Stimulated activated CD4-positive, alpha-beta T cell treated with anti-CD3 and anti-CD28 coated beads, Interleukin-4, amount 100 ng/mL, for 1 hour (primary cell): ENCODE measurements at places on chromosomes 13 and 19.

DNA sequence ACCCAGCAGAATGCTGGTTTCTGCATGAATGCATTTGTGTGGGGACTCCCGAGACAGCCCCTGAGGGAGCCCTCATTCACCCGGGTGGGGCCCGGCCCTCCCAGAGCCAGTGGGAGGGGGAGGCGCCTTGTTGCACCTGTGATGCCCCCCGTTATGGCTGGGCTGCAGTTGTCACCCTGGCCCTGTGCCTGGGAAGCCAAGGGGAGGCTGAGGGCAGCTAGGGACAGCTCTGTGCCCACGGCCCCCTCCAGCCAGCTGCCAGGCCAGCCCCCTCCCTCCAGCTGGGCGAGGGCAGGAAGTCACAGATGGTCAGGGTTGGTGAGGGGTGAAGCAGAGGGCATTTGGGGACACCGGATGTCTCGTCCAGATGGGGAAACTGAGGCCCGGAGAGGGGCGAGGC, 26.1 kb downstream of the NFIC start:
- no peak for DNase-seq

DNA sequence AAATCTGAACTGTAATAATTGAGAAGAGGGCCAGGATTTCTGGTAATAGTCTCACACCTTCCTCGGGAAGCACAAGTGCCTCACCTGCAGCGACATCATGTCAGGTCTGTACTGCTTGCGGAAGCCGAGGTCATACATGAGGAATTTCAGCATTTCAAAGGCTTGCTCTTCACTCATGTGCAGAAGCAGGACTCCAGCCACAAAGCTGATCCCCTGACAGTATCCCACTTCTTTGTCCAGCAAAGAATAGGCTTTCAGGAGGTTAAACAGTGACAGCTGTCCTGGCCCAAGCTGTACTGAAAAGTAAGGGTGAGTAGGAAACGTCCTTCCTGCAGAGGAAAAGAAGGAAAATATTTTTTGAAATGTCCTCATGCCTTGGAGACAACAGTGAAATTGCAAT, 182.7 kb downstream of the TBC1D4 start:
- no peak for DNase-seq

GRCh38 chr13:77898097-77898496, 20.5 kb downstream of the EDNRB start:
- no peak for DNase-seq

GRCh38 chr13:108968566-108968965, 339.2 kb downstream of the MYO16 start:
- no peak for DNase-seq

GRCh38 chr19:56566904-56567273, 379 bp upstream of the ZNF470 start:
- DNase-seq = peak; percentile 45

- no peak for DNase-seq
Measured at GRCh38 chr19:33296488-33296971, 5.8 kb downstream of the CEBPA start.

GRCh38 chr13:35252536-35253205, 223.8 kb downstream of the MAB21L1 start:
- no peak for DNase-seq

GRCh38 chr13:50129081-50129705, 113.9 kb downstream of the KCNRG start:
- DNase-seq = no peak
